Activated CD4-positive, CD25-positive, alpha-beta regulatory T cell (primary cell): ENCODE measurements at places on chromosomes 5 and 9.

DNA sequence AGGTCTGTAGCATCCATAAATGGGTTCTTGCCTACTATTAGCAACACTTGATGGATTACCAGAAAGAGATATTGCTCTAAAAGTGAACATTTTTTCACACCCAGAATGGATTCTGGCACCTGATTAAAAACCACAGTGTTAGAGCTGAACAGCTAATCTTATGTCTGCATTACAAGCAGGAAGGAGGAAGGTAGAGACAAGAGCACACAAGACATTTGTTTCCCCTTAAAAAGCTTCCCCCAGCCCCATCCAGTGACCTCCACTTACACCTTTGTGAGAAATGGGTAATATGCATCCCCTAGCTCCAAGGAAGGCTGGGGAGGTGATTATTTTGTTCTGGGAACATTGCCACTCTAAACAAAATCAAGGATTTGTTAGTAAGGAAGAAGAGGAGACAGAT is 12.0 kb upstream of the TRIM36 start:
- no peak for DNase-seq

DNA sequence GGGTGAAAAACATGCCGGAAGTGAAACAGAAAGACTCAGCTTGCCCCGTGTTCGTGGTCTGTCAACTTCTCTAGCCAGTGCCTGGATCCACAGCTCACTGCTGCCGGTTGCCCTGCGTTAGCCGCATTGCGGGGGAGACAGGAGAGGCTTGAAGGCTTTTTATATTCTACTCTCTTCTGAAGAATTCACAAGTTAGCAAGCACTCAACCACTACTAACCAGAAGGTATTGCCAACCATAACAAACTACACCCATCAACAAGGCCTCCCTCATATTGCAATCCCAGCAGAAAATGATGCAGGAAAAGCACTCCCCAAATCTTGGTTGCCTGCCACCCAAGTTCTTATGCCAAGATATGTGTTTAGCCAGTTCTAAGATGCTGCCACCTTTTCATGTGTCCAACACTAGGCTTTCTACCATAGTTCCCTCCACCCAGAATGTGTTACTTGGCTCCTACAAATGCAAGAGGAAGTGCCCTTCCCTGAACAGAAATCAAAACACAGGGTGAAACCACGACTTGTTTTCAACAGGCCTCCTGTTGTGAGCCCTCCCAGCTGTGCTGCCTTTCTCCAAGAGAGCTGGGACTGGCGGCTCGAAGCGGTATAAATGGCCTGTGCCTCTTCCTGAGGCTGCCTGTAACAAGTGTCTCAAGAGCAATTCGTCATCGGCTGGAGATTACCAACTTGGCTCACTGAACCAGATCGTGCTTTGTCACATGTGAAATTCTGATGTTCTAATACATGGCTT is 129.0 kb downstream of the SNX18 start:
- DNase-seq: peak; percentile 11

DNA sequence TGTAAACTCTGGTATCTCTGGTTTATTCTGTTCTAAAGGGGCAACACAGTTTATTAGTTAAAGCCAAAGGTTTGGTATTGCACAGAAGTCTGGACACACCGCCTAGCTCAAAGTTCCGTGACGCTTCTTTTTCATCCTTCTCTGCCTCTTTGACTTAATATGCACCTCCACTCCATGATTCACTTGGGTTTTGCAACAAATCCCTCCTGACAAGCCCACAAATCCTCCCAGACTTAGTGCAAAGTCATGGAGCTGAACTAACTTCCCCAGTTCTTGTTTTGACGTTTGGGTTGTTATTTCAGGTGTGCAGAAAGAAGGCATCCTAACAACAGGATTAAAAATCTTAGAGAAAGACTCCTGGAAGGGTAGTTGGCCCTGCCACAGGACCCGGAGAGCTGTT is 441.6 kb upstream of the DMAC1 start:
- DNase-seq: no peak

DNA sequence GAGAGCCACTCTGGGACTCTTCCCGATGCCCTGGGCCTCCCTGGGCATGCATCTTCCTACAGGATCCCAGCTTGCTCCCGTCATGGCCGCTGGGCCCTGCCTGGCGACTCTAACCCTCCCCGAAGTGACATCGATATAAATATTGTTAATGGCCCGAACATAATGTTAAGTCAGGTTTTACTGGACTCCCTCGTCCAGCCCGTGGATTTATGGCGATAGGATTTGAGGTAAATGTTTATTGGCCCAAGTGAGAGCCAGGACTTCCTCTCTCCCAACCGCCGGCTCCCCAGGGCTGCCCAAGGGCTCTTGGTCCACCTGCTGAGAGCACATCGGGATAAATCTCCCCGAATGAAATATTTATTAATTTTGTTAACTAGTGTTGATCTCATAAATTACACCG is 246.3 kb downstream of the PBX3 start:
- DNase-seq: no peak

GRCh38 chr5:56900858-56901578 is 8.4 kb upstream of the SETD9 start:
- DNase-seq: no peak

- DNase-seq: no peak
Measured at GRCh38 chr5:150155258-150156026, at the start of gene PDGFRB. Gene PDGFRB, minus strand, starts transcription at chr5:150155845. Its CDS starts 18,798 bp downstream, at chr5:150137047.

GRCh38 chr9:77882294-77882693 is 149.3 kb downstream of the GNAQ start:
- no peak for DNase-seq

- no peak for DNase-seq
Measured at GRCh38 chr5:72363166-72363802, 43.1 kb downstream of the PTCD2 start.

GRCh38 chr5:35129921-35130485 is 82.3 kb upstream of the AGXT2 start:
- no peak for DNase-seq

- no peak for DNase-seq
Measured at GRCh38 chr5:110356677-110357076, 369.8 kb downstream of the TMEM232 start.

- DNase-seq: peak; percentile 25
Measured at GRCh38 chr5:143402553-143403333, 743 bp downstream of the NR3C1 start.

DNA sequence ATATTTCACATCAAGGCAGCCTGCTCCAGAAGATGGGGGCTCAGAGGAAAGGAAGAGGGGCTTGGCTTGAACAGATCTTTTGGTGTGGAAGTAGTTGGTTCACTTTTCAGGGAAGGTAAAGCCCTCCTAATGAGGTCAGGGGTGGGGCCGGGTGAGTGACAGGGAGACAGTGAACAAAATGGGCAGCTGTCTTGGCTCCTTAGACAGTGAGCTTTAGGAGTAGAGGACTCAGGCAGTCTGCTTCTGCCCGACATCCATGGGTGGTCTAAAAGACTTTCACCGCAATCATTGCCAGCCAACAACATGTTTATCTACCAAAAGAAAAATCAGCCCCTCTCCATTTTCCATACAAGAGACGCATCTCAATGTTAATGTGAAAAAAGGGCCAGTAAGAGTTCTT is 241.0 kb downstream of the EBF1 start:
- DNase-seq: no peak

GRCh38 chr5:168885324-168886120 is 306.4 kb upstream of the PANK3 start:
- no peak for DNase-seq

GRCh38 chr5:81787474-81788242 is 36.8 kb upstream of the SSBP2 start:
- no peak for DNase-seq

DNA sequence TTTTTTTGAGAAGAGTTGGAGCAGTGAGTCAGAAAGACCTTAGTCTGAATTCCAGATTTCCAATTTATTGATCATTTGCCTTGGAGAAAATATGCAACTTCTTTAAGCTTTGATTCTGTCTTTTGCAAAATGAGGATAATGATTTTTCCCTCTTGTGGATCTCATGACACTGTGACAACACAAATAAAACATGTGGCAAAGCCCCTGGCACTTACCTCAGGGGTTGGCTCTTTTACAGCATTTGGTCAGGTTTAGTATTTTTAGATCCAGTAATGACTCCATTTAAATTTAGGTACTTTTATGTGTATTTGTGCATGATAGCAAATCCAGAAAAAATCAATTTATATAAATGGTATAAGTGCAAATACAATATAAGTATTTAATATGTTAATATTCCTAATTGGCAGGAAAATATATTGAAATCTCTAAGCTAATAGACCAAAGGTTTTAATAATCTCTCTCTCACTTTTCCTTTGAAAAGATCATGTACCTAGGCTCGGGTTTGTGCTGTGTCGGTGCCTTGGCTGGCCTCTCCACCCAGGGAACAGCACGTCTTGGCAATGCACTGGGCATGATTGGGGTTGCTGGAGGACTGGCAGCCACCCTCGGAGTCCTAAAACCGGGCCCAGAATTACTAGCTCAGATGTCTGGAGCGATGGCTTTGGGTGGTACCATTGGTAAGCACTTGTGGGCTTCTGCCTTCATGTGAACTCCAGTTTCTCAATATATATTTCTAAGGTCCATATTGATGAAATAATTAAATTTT is 49.7 kb downstream of the NNT start:
- no peak for DNase-seq

GRCh38 chr5:96812851-96813250 is 5.1 kb upstream of the ERAP1 start:
- no peak for DNase-seq

DNA sequence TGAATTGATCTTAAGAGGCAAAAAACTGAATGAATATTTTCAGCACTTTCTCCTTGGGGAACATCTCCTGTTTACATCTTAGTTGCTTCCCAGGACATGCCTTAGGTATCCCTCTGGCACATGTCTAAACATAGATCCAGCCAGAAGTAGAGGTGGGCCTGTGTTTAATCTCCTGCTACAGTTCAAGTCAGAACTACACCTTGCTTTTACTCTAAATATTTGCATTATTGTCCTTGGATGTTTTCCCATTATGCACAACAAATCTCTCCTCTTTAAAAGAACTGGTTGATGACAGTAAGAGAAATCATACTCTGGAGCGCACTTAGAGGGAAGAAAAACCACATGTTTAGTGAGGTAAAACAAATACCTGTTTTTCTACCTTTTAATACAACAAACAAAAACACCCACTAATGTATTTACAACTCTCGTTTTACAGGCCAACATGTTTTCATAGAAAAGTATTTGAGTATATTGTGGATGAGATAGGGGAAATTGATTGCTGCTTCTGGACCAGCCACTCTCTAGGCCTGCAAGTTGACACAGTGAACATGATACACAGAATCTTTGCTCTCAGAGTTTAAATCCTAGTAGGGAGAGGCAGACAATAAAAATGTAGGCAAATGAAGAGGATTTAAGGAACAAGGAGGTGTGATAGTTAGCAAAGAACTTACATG is 32.3 kb downstream of the TNFAIP8 start:
- DNase-seq: no peak

GRCh38 chr5:146606893-146607292 is 90.9 kb upstream of the GPR151 start:
- no peak for DNase-seq

DNA sequence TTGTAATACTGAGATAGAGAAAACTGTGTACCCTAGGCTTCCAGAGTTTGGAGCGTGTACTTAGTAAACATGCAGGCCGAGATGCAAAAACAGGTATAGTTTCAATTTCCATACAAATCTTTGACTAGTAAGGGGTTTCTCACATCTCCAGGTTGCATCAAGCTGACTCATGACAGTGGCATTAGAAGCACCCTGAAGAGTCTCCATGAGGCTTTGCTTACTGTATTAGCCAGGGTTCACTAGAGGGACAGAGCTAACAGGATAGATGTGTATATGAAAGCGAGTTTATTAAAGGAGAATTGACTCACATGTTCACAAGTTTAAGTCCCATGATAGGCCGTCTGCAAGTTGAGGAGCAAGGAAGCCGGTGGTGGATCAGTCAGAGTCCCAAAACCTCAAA is 275.3 kb upstream of the CDH6 start:
- no peak for DNase-seq

DNA sequence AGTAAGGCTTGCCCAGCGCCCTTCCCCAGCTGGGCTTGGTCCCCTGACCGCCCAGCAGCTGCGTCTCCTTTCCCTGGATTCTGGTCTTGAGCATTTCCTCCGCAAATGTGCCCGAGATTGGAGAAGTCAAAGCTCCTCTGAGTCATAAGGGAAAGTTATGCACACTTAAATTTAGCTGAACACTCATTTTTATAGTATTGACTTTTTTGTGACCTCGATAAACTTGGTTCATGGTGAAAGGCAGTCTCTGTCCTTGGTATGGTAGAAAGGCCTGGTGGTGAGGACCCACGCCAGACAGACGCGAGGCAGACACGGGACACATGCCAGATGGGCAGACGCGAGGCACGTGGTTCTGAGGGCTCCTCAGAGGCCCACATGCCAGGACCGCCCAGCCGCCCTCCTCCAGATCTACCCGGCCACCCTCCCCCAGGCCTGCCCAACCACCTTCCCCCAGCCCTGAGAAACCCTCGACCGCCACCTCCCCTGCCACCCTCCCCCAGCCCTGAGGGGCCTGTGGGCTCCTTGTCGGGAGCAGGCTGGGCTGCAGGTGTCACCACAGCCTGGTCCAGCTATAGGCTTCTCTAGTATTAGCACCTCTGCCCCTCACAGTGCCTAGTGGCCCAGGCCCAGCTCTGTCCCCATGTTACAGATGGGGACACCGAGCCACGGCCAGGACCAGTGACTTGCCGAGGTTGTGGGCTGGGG is 60.9 kb upstream of the CACNA1B start:
- no peak for DNase-seq

- DNase-seq: no peak
Measured at GRCh38 chr9:5453004-5453403, 2.7 kb downstream of the CD274 start.

DNA sequence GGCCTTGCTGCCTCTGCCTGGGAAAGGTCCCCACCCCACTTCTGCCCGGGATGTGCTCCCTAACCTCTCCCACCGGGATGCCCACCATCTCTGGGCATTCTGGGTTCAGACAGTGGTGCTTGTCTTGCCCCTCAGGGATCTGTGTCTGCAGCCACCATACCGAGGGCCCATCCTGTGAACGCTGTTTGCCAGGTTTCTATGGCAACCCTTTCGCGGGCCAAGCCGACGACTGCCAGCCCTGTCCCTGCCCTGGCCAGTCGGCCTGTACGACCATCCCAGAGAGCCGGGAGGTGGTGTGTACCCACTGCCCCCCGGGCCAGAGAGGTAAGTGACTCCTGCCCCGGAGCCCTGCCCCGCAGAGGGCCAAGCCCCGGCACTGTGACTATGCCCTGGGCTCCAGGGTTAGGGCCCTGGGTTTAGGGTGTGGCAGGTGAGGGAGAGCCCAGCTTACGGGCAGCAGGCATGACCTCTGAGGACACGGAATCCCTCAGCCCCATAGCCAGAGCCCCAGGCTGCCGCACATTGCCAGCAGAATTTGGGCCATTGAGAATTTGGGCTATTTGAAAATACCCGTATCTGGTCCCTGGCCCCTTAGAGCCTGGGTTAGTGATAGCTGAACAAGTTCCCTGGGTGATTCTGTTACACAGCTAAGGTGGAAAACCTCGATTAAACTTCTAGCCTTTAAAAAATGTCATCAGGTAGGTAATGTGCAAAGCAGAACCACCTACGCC is 35.3 kb upstream of the AIF1L start:
- DNase-seq: no peak

- no peak for DNase-seq
Measured at GRCh38 chr5:43221502-43221901, 29.5 kb downstream of the NIM1K start.
